ENCODE measurements at places on chromosomes 6 and 20. TPM values are rescaled to one million over a fixed set of nuclear protein-coding genes. Genes with fewer than 3 reads are reported as not detected.
A peak's percentile ranks its signal among the peaks of the same experiment; 100 is the strongest.

Gene CCN5
- 3.3 TPM for polyA plus RNA-seq

Gene WFDC12
- polyA plus RNA-seq, result not detected

Gene TASP1
- 3.2 TPM for polyA plus RNA-seq

Gene SKIC2
- polyA plus RNA-seq, result 36.6 TPM

Gene LINC00237
- polyA plus RNA-seq, result not detected

Gene GTSF1L
- not detected for polyA plus RNA-seq

Gene LCA5
- polyA plus RNA-seq, result 0.48 TPM

Gene COX4I2
- polyA plus RNA-seq, result 11.9 TPM

Gene RREB1
- 15.1 TPM for polyA plus RNA-seq

Gene LPA
- polyA plus RNA-seq, result not detected

Gene POU5F1
- 0.89 TPM for polyA plus RNA-seq

Gene VSX1
- 0.04 TPM for polyA plus RNA-seq

Gene MAS1
- polyA plus RNA-seq, result not detected

Gene IL17A
- polyA plus RNA-seq, result not detected

- DNase-seq, result no peak
Measured at GRCh38 chr6:98516866-98517265, 317.5 kb upstream of the POU3F2 start.

GRCh38 chr20:24720957-24721356 is 228.1 kb upstream of the CST7 start:
- DNase-seq, result no peak

- no peak for DNase-seq
Measured at GRCh38 chr6:26577720-26578072, 19.1 kb upstream of the ABT1 start.

- no peak for DNase-seq
Measured at GRCh38 chr6:53532942-53533341, 12.0 kb downstream of the GCLC start.

GRCh38 chr20:45426320-45427016 is 10.5 kb downstream of the PIGT start:
- DNase-seq, result no peak

DNA sequence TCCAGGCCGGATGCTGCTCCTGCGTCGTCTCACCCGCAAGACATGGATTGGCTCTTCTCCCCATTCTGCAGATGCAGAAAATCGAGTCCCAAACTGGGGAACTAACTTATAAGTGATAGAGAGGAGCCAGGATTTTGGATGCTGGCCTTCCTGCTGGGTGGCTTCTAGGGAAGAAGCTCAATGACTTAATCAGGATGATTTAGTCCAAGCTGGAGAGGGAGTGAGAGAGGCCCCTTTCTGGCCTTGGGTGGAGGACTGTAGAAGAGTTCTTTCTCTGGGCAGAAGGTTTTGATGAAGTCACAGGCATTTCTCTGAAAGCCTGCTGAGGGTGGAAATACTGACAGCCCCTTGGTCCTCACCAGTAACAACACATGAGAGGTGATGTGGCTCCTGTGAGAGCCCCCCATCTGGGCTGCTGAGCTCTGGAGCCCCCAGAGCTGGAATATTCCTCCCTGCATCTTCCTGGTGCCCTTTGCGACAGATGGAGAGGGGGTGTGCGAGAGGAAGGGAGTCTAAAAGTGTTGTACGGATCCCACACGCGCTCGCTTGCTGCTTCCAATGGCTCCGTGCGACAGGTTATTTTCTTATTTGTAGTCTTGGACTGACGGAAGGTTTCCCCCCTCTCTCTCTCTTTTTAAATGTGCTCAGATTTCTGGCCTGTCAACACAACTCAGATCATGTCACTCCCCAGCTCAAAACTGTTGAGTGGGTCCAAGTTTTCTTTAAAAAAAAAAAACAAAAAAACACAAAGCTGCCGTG is 3.5 kb downstream of the SIRPA start:
- DNase-seq, result no peak

- no peak for DNase-seq
Measured at GRCh38 chr6:18021166-18021850, 33.9 kb upstream of the KIF13A start.

DNA sequence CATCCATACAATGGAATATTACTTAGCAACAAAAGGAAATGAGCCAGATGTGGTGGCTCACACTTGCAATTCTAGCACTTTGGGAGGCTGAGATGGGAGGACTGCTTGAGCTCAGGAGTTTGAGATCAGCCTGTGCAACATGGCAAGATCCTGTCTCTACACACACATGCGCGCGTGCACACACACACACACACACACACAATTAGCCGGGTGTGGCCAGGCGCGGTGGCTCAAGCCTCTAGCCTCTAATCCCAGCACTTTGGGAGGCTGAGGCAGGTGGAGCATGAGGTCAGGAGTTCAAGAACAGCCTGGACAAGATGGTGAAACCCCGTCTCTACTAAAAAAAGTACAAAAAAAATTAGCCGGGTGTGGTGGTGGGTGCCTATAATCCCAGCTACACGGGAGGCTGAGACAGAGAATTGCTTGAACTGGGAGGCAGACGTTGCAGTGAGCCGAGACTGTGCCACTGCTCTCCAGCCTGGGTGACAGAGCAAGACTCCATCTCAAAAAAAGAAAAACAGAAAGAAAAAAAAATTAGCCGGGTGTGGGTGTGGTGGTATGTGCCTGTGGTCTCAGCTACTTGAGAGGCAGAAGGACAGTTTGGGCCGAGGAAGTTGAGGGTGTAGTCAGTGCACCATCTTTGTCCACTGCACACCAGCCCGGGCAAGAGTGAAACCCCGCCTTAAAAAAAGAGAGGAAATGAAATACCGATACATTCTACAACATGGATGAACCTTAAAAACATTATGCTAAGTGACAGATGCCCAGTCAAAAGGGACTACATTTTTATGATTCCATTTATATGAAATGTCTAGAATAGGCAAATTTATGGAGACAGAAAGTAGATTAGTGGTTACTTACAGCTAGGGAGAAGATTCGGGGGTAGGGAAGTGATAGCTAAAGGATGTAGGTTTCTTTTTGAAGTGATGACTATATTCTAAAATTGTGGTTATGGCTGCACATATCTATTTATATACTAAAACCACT is 52.5 kb downstream of the RBL1 start:
- no peak for DNase-seq

- no peak for DNase-seq
Measured at GRCh38 chr6:110876806-110877564, 2.4 kb downstream of the AMD1 start.

GRCh38 chr20:51525241-51526105 is 17.0 kb downstream of the NFATC2 start:
- no peak for DNase-seq

GRCh38 chr6:56868687-56869086 is 86.2 kb upstream of the BEND6 start:
- no peak for DNase-seq

- DNase-seq, result no peak
Measured at GRCh38 chr20:15739035-15739434, 834.2 kb downstream of the KIF16B start.

- DNase-seq, result peak; percentile 64
Measured at GRCh38 chr20:25295386-25296093, 47.7 kb downstream of the PYGB start.

DNA sequence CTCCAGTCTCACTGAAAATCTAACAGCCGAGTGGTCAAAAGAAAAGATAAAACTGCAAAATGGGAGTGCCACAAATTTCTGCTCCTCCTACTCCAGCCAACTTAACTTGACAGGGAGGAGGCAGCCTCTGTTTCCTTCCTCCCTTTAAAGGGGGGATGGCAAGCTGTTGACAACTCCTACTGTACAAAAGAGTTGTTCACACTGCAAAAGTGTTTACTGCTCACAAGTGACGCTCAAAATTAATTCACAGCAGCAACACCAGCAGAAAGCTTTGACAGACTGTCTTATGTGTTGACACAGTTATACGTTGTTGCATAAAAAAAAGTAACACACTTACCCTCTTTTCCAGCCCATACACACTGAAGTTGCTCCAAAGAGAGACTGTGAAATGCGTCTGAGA is 169.8 kb downstream of the BACH2 start:
- DNase-seq, result no peak

DNA sequence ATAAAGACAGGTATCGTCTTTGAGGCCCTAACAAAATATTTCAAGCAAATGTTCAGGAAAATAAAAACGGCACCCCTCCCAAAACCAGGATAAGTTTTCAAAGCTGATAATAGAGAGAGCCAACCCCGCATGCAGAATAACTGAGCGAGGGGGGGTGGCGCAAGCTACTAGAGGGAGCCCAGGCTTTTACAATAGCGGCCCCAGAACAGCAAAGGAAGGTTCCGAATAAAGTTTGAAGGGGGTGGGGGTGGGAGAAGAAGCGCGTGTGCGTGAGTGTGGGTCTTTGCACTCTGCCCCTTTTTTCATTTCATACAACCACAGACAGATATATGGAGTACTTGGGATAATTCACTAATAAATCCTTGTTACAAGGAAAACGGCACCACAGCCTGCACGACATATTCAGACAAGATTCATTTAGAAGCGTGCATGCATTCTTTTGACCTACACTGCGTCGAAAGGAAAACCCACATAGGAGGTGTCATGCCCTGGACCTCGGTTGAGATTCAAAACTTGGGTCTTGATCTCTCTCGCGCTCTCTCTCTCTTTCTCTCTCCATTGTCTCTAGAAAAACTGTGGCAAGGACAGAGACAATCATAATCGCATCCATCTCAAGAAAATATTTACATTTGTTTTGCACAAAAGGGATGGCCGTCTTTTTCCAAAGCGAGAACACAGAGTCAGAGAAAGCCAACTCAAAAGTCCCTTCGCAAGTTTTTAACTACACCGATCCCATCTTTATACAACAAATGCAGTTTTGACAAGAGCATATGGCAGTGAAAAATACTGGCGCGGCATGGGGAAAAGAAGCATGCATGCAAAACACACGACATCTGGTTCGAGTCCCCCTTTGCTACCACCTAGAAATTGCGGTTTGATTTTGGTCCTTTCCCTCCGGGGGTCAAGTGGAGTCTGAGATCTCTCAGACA is 1.6 kb downstream of the OLIG3 start:
- no peak for DNase-seq

- no peak for DNase-seq
Measured at GRCh38 chr20:24289737-24290481, 179.5 kb upstream of the SYNDIG1 start.

- no peak for DNase-seq
Measured at GRCh38 chr6:41451039-41451438, 95.1 kb upstream of the FOXP4 start.

DNA sequence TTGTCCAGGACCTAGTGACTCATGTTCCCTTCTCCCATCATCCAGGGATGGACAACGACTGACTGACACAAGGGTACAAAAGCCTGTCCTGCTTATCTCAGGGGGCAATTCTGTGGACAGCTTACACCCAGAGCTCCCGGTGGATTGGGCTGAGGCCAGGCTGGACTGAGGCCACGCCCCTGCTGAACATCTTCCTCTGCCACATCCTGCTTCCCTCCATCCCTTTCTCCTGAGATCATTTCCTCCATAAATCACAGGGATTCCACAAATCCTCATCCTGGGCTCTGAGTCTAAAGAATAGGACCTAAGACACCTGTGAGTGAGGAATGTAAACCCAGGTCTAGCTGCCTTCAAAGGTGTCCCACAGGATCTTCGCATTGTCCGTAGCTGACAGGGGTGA is 30.4 kb upstream of the RNF24 start:
- no peak for DNase-seq

DNA sequence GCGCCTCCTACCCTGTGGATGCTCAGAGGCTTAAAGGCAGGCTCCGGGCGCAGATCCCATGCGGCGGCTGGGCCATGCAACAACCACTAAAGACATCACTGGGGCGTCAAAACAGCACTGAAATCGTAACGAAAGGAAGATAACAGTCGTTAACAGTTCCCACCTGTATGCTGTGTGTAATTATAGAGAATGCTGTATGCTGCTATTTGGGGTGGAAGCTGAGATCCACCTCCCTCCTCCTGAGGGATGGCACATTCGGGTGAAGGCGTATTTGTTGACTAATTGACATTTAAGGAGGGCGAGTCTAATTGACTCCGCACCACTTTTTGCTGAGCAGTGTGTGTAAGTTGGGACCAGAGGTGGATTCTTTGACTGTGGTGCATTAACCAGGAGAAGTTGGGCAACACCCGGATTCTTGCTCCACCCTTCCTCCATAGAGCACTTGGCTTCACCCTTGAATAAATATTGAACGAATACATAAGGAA is 687 bp downstream of the SLC35A1 start:
- no peak for DNase-seq

DNA sequence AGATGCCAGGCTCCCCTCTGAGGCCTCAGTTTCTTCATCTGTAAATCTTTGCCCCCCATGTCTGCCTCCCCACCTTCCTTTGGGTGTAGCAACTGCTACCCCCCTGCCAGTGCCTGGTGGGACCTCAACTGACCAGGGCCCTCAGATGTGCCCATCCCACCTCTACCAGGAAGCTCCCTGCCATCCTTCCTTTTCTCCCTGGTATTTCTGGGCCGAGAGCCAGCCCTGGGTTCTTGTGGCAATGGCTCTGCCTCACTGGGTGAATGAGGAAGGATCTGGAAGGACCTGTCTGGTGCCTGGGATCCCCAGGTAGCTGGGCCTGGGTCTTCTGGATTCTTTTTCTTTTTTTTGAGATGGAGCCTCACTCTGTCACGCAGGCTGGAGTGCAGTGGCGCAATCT is 141.1 kb upstream of the RNF24 start:
- DNase-seq, result no peak

DNA sequence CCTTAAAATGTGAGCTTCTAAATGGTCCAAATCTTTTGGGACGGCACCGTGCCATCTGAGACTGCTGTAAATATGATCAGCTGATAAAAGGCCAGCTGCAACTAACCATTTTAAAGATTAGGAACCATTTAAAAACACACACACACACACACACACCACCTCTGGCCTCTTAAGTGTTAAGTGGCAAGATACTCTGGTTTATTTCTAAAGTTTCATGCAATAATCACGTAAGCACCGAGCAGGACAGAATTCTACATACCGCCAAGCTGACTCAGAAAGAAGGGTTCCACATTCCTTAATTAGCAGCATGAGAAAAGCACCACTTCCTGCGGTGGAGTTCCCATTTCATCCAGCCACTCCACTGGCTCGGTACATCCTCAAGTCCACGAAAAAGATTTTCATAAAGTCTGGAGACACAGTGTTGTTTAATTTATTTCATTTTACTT is 17.8 kb upstream of the ZNF217 start:
- DNase-seq, result no peak

GRCh38 chr20:43911066-43911465 is 3.6 kb upstream of the TOX2 start:
- no peak for DNase-seq

- peak; percentile 56 for DNase-seq
Measured at GRCh38 chr6:135182071-135183001, 1.2 kb downstream of the MYB start.

- DNase-seq, result no peak
Measured at GRCh38 chr20:42399802-42400201, 781.6 kb upstream of the CHD6 start.

- no peak for DNase-seq
Measured at GRCh38 chr6:10112871-10113549, 301.9 kb downstream of the TFAP2A start.

GRCh38 chr6:52191824-52192223 is 5.6 kb downstream of the IL17A start:
- no peak for DNase-seq
